ENCODE measurements at places on chromosomes 13 and 19.
A peak's percentile ranks its signal among the peaks of the same experiment; 100 is the strongest.

DNA sequence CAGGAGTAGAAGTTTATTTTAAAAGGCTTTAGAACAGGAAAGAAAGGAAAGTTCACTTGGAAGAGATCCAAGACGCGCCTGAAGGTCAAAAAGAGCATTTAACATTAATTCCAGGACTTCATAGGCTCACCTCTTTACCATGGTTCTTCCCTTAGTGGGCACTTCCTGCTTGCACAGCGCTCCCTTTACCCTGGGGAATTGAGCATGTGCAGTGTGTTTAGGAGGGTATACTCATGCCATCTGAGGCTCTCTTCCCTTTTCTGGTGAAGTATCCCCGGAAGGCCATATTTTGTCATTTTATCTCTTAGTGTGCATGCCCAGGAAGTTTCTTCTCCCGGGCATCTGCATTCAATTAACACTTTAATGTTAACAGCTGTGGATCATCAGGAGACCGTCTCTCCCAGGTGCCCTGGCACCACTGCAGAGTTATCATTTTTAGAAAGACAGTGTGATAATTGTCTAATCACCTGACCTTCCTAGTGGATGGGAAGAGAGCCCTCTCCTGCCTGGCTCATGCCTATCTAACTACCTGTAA, 66.1 kb upstream of the ABCC4 start:
- DNase-seq = no peak

DNA sequence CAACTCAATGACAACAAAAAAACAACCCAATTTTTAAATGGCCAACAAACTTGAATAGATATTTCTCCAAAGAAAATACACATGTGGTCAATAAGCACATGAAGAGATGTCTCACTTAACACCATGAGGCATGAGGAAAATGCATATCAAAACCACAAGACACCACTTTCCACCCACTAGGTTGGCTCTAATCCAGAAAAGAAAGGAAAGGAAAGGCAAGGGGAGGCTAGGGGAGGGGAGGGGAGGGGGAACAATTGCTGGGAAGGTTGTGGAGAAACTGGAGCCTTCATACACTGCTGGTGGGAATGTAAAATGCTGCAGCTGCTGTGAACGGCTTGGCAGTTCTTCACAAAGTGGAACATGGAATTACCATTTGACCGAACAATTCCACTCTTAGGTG, 854.3 kb downstream of the UQCRFS1 start:
- DNase-seq = no peak

DNA sequence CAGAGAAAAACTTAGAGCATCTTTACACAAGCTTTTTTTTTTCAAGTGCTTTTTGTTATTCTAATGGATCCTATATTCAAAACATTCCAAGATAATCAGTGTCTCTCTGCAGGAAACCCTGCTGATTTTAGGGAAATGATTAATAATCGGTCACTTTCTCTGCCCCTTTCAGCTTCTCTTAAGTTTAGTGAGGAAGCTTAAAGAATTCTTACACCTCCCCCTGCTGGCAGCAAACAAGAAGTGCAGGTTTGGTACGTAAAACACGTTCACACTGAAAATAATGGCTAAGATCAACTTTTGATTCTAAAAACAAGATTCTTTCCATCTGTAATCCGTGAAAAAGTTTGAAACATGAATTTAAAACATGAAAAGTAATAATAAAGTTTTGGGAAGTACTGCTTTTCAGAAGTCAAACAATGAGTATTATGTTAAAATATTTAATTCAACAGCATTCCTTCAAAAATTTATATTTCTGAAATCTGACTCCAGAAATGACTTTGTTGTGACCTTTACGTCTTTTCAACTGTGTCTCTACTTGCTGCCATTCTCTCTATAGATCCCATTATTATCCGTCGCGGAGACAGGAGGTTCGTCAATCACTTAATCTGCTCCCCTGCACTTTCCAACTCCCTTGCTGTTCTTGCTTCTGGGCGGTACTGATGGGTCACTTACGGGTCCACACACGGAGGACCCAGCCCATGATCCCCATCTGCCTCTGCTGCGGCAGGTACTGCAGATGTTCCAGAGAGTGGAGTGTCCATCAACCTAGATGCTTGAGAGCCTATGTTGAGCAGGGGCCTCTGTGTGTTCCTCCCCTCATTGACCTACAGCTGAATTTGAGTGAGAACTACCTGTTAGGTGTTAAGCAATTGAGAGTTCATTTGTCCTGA, 203.1 kb upstream of the EDNRB start:
- peak; percentile 32 for DNase-seq

DNA sequence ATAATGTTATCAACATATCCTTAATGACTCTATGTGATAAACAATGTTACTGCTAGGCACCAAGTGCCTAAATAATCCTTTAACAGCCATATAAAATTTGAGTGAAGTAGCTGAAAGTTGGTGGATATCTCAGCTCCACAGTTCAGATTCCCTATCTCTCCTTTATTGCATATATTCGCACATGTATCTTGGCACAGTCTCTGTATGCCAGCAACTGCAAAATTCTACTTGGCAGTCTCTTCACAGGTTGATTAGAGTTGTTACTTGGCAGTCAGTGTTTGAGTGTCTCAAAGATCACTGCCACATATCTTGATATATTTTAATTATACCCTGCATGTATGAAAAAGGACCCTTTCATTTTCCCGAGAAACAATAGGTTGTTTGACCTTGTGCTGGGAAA, 879.3 kb downstream of the OLFM4 start:
- DNase-seq = no peak

DNA sequence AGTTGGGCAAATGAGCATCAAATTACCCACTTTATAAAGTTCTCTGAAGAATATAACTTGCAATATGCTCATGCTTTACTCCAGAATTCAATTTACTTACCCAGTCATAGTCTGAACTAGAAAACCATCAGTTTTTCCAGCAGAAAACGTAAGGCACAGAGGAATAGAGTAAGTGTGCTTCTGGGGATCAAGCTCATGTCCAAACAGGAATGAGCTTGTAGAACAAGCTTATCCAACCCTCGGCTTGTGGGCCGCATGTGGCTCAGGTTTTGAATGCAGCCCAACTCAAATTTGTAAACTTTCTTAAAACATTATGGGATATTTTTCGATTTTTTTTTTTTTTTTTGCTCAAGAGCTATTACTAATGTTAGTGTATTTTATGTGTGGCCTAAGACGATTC, 308.5 kb upstream of the KLF12 start:
- DNase-seq = no peak

DNA sequence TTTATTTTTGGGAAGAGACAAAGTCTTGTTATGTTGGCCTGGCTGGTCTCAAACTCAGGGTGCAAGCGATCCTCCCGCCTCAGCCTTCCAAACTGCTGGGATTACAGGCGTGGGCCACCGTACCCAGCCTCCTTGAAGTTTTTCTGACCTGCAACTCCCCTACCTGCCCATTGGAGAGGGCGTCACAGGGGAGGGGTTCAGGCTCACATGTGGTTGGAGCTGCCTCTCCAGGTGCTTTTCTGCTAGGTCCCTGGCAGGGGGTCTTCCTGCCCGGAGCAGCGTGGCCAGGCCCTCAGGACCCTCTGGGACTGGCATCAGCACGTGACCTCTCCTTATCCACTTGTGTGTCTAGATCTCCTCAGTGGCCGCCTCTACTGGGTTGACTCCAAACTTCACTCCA, 27.2 kb downstream of the LDLR start:
- no peak for DNase-seq

DNA sequence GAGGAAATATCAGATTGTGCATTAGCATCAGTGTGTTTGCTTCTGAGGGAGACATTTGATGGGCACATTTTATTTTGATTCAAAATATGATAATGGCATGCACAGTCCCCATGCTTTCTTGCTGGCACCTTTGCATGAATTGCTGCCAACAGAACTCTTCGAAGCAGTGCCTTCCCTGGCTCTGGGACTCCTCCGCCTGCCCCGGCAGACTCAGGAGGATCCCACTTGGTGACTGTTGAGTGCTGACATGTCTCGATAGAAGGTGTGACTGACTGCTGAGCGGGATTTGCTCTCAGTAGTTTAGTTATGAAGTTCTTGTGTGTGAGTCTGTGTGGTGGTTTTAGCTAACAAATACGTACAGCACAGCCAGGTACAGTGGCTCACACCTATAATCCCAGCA, 239.7 kb downstream of the FGF9 start:
- DNase-seq = no peak

DNA sequence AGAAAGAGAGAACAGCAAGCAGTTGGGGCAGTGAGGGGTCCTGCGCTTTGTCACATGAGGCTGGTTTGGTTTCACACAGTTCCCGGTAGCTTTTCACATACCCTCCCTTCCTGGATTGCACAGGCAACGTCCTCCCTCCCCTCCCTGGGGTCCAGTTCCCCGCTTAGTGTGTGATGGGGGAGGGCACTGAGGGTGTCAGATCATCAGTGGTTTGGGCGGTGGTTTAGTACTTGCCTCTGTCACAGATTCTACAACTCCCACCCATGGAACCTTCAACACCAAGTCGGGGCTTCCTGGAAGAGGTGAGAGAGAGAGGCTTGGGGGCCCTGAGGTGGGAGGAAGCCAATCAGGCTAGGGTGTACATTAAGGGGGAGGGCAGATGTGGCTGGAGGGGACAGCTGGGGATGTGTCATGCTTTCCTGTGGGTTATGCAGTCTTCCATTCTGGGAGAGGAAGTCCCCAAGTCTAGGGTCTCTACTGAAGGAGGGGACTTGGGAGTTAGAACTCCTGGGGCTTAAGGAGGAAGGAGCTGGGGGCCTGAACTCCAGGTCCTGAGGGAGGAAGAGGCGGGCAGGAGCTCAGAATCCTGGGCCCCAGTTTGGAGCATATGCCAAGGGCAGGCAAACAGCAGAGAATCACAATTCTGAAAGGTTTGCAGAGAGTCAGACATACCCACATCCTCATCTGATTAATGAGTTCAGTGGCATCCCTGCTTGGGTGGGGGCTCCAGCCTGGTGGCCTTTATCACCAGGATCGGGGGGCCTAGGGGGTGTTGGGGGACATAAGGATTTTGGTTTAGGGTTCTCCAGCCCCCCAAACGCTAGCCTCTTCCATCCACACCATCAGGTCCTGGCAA, at the start of gene NKG7:
TSS of gene NKG7 (minus strand) at position 6 of the 856 bp plus-strand sequence. CDS start 119 bp downstream, outside the sequence.
- no peak for DNase-seq

- no peak for DNase-seq
Observed at GRCh38 chr13:100860866-100861265, 186.3 kb upstream of the TMTC4 start.

DNA sequence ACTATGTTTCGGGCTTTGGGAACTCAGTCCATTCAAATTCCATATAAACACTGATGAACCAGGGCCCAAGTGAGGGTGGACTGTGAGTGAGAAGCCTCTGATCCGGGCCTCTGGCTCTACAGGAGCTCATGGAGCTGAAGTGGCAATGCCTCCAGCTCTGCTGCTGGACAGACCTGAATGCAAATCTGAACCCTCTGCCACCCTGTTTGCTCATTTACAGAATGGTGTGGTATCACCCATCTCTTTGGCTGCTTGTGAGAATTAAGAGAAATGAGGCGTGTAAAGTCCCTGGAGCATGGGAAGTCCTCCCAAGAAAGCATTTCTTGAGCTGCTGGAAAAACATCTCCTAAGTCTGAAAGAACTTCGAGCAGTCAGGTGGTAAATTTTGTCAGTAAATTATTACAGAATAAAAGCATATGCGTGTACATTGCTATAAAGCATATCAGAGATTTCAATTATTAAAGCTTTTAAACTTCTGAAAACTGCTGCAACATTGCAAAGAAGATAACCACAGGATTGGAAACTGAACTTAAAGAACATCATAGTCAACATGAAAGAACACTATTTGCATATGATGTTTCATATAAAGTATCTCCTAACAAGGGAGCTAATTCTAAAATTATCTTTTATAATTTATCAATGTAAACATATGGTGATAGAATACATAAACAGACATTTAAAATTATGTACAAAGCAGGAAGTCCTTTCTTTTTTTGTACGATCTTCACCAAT, 369.0 kb downstream of the UQCRFS1 start:
- no peak for DNase-seq

DNA sequence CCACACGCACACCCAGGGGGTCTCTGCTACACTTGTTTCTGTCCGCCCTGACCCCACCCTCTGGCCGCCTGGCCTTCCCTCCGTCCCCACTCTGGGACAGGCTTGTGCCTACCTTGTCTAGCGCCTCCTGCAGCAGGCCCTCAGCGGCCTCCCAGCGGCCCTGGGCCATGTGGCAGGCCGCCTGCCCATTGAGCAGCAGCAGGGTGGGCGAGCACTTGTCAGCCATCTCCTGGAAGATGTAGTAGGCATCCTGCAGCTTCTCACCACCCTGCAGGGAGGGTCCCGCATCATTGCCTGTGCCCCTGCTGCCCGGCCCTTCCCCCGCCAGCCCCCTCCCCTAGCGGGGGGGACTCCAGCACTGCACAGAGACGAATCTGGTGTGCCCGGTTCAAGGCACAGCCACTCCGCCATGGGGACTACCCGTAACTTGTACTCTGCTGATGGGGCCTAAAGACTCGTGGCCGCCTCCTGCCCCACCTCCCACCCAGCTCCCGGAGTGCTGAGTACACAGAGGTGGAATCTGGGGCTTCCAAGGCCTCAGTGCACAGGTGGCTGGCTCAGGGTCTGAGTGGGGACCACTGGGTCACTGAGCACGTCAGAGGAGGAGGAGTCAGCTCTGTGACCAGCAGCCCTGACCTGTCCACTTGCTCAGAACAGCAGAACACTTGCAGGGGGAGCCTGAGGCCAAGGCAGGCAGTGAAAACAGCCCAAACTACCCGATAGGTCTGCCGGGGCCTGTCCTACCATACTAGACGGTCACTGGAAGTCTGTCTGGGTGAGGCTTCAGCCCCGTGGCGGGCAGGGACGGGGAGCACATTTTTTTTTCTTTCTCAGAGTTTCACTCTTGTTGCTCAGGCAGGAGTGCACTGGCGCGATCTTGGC, 7.4 kb upstream of the CERS1 start:
- no peak for DNase-seq

DNA sequence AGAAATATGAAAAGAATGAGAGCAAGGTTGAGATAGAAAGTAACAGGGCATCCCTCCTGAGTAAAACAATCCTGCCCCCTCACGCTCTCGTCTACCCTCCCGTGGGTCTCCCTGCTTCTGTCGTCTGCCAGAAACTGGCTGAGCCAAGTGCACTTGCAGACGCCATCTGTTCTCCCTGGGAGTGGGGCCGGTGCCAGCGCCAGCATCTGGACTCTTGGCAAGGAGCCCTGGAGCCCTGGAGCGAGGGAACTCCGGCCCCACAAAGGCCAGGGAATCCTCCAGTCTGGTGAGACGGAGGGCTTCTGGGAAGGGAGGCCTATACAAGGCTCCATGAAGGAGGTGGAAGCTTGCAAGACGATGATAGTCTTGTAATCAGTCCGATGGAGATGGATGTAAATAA, 2.3 kb upstream of the TMEM91 start:
- DNase-seq = peak; percentile 86

GRCh38 chr13:19836472-19836871, 27.0 kb downstream of the ZMYM5 start:
- no peak for DNase-seq

Data from glutamatergic neuron (in vitro differentiated cells).